Right ventricle myocardium inferior (tissue), 1 donor: ENCODE measurements at places on chromosomes 4 and X. TPM values are rescaled to one million over a fixed set of nuclear protein-coding genes. Genes with fewer than 3 reads are reported as not detected.
A peak's percentile ranks its signal among the peaks of the same experiment; 100 is the strongest.

The RENBP gene
- total RNA-seq, result 8.8 TPM

GRCh38 chrX:153649178-153649914 is 2.3 kb downstream of the DUSP9 start:
- DNase-seq, result peak; percentile 21

The ANK2 gene
- total RNA-seq, result 284 TPM

The POLA1 gene
- 6.0 TPM for total RNA-seq
